Stimulated activated CD8-positive, alpha-beta memory T cell treated with anti-CD3 and anti-CD28 coated beads, Interleukin-15, amount 100 ng/mL, for 1 hour (primary cell): ENCODE measurements at places on chromosomes 1 and 21.

DNA sequence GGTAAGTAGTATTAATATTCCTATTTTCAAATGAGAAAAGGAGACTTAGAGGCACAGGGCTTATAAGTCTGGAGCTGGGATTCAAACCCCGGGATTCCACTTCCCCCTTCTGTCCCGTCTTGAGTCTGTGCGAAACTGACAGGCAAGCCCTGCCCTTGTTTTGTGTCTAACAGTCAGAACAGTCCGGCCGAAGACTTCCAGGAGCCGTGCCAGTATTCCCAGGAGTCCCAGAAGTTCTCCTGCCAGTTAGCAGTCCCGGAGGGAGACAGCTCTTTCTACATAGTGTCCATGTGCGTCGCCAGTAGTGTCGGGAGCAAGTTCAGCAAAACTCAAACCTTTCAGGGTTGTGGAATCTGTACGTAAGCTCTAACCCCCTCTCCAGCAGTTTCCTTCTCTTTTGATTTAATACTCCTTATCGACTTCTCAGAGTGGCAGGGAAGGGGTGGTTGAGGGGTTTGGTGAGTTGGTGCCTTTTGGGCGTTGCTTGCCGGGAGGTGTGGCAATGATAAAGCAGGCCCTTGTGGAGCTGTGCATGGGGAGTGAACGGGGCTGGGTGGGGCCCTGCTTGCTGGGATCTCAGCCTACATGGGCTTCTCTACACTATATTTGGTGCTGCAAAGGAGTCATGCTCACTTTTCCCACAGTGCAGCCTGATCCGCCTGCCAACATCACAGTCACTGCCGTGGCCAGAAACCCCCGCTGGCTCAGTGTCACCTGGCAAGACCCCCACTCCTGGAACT lies 29.4 kb downstream of the IL6R start:
- DNase-seq, result no peak

GRCh38 chr1:245538671-245539070 lies 383.9 kb downstream of the KIF26B start:
- no peak for DNase-seq

DNA sequence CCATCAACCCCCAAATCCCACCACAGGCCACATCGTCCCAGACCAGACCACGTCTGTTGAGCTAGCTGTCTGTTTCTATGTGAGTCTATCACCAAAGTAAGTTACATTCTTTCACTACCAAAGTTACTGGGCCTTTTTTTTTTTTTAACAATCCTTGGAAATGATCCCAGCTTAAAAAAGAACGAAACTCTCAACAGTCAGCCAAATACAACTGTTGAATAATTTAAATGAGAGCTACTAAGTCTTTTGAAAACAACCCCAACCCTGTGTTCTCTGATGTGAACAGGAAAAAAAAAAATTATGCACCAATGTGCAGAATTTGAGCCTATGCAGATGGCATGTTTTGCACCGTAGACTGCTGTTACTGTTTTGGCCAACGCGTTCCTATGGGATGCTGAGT lies 134.0 kb upstream of the ETS2 start:
- DNase-seq, result no peak

DNA sequence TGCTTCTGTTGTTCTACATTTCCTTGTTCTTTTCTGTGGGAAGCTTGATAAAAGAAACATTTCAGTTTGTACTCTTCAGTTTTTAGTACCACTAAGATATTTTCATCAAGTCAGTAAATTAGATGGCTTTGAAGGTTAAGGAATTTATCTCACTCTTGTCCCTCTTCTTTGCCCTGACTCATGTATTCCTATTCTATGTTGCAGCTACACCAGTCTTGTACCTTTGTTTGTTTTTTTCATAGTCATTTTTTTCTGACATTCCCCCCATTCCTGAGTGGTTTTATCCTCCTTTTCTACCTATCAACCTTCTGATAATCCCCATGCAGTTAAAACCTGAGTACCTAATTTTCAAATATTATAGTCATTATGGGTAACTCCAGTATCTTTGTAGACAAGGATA lies 65.4 kb downstream of the MAST2 start:
- DNase-seq, result no peak

DNA sequence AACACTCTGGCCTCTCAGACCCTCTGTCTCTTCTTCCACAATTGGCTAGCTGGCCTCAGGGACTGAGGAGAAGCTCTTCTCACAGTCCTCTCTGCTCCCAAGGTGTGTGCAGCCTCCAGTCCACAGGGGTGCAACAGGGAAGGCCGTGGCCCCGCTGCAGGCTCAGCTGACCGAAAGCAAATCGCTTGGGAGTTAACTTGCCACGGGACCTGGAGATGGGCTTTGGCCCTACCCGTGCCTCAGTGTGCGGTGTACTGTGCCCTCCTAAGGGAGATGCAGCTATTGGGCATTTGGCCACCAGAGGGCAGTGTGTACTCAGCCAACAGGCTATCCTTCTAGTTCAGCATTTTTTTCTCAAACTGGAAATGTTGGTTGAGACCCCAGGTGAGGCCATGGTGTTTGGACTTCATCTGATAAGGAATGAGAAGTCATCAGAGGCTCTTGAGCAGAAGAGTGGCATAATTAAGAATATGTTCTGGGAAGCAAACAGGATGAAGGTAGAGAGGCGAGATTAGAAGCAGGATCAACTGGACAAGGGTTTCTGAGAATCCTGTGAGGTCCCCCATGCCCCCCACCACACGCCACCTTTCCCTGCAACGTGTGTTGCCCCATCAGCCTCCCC lies 42.5 kb upstream of the TMEM125 start:
- peak; percentile 84 for DNase-seq

- DNase-seq, result no peak
These were observed 58.2 kb downstream of the LMX1A start for GRCh38 chr1:165298203-165298820.

GRCh38 chr21:43733060-43733459 lies 14.1 kb downstream of the PDXK start:
- DNase-seq, result no peak

- no peak for DNase-seq
These were observed 13.0 kb upstream of the ARHGEF16 start for GRCh38 chr1:3441410-3441847.

- no peak for DNase-seq
These were observed 192.9 kb upstream of the PTGFR start for GRCh38 chr1:78297836-78298235.

GRCh38 chr1:233361876-233362275 lies 34.4 kb downstream of the MAP3K21 start:
- DNase-seq, result no peak

DNA sequence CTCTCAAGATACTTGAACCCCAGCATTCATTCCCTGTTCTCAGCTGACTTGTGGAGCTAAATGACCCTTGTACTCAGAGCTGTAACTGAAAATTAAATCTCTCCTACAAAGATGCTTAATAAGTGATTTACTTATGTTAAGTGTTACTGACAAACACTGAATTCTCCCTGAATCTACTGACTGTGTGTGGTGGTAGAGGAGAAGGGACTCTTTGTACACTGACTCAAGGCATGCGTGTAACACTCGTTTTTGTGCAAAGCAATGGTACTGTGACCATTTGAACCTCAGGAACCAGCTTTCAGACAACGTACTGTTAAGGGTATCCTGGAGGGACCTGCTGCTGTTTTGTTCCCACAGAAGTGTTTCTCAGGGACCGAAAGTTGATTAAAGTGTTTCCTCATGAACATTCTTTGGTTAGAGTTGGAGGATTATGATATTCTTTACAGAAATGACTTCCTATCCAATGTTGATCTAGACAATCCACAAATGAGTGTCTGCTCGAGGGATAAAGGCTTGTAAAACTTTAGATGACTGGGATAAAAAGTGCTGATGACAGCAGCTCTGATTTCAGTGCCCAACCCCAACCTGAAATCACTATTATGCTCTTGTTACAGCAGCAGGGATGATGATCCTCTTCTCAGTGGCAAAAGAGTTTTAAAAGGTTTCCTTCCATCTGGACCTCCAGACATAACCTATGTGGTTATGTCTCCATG lies 12.8 kb downstream of the RGL1 start:
- no peak for DNase-seq

GRCh38 chr1:32263744-32264143 lies 12.7 kb downstream of the LCK start:
- no peak for DNase-seq

DNA sequence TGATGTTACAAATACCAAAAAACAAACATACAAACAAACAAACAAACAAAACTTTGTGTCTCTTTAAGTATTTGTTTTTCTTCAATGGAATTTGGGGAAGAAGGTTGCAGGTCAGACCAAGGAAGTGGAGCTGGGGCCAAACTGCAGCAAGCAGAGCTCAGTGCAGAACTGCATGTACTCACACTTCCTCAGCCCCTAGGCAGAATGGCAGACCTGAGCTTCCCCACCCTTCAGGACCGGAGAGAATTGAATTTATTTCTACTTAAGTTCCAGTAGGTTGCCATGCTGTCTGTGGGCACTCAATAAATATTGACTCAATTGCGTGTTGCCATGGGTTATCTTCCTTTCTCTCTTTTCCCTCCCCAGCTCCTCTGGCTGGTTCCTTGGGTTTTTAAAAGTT lies 173.6 kb downstream of the PTGER3 start:
- no peak for DNase-seq

DNA sequence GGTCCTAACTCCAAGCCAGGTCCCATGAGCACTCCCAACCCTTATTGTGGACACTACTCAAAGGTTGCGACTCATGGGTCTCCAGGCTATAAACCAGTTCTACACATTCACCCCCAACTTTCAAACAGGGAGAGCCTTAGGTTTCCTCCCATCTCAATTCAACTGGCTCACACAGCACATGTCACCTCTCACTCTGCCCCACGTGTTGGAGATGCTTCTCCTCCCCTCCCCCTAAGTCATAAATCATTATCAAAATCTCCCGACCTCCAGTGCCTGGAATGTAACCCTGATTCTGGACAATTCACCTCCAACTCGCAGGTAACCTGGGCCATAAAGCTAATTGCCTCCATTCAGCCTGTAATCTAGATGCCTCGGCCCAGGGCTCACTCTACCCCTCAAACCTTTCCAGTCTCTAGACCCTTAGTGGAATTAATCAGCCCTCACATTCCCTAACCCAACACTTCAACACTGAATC lies 595 bp downstream of the AK2 start:
- DNase-seq, result no peak
